ENCODE measurements at places on chromosomes 2 and 18. TPM values are rescaled to one million over a fixed set of nuclear protein-coding genes. Genes with fewer than 3 reads are reported as not detected.

GRCh38 chr2:77538031-77538430 is 15.9 kb upstream of the LRRTM4 start:
- DNase-seq, result no peak

DNA sequence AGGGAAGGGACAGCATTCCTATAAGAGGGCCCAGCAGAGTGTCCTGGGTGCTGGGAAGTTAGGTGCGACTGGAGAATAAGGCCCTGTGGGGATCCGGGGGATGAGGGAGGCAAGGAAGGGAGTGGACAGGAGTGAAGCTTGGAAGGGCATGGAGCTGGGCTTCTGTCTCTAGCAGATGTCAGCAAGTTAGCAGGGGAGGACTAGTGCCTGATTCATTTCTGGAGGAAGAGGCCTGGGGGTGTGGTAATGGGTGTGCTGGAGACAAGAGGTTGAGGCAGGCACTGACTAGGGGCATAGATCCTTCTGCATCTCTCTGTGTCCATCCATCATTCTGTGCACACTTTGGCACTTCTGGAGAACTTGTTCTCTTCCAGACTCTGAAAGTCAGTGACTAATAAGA is 134.7 kb downstream of the ACOXL start:
- DNase-seq, result no peak

- no peak for DNase-seq
These were observed 305.5 kb downstream of the IKZF2 start for GRCh38 chr2:212845941-212846340.

DNA sequence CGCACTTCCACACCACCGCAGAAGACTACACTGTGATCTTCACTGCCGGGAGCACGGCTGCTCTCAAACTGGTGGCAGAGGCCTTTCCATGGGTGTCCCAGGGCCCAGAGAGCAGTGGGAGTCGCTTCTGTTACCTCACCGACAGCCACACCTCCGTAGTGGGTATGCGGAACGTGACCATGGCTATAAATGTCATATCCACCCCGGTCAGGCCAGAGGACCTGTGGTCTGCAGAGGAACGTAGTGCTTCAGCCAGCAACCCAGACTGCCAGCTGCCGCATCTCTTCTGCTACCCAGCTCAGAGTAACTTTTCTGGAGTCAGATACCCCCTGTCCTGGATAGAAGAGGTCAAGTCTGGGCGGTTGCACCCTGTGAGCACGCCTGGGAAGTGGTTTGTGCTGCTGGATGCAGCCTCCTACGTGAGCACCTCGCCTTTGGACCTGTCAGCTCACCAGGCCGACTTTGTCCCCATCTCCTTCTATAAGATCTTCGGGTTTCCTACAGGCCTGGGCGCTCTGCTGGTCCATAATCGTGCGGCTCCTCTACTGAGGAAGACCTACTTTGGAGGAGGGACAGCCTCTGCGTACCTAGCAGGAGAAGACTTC is 12.5 kb downstream of the MOCOS start:
- DNase-seq, result no peak

DNA sequence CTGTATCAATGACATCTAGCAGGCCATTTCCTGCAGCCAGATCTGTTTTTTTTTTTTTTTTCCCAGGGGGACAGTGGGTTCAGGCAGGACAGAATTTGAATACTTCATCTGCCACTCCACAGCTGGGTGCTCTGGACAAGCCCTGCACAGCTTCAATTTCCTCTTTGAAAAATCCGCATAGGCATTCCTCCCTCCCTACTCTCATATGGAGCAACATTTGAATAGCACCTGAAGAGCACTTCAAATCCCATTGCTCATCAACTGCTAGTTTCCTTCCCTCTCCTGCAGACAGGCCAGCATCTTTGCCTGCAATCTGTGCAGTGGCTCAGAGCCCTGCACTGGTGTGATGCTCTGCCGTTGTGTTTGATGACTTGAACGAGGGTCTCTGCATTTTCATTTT is 326.3 kb downstream of the TSN start:
- DNase-seq, result peak; percentile 18

Gene NLRC4
- total RNA-seq, result not detected

DNA sequence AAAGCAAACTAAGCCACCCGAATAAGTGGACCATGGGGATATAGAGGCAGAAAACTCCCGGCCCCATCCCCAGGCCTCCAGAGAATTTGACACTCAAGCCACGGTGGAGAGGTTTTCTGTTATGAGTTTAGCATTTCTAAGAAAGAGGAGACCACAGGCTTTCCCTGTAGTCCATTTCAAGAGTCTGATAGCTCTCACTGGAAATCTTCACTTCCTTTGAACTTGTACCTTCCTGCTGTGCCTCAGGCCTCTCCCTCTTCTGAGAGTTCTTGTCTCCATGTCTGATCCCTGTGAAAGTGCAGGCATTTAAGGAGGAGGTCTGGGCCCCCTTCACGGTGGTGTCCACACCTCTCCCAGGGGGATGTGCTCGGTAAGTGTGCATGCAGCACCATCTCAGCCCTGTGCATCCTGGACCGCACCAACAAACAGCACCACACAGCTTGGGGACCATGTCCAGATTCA is 113.7 kb downstream of the BCL2 start:
- DNase-seq, result no peak

Gene NGEF
- total RNA-seq, result 5.4 TPM

DNA sequence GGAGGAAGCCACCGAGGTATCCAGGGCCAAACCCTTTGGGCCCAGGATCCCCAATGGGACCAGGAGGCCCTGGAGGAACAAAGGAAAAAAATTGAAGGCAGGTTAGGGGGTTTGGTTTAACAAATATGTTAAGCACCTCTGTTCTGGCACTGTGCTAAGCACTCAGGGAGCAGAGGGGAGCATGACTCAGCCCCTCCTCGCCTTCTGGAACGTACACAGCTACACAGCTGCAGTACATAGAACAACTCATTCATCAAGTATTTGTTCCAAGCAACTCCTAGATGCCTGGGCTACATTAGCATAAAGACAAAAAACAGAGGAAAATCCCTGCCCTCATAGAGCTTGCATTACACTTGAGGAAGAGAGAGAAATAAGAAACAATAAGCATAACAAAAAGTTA is 153.6 kb downstream of the COL4A4 start:
- DNase-seq, result no peak

Gene ALLC
- not detected for total RNA-seq

- DNase-seq, result no peak
These were observed 257.7 kb downstream of the MEIS1 start for GRCh38 chr2:66692521-66693054.

Gene PSMA8
- not detected for total RNA-seq

DNA sequence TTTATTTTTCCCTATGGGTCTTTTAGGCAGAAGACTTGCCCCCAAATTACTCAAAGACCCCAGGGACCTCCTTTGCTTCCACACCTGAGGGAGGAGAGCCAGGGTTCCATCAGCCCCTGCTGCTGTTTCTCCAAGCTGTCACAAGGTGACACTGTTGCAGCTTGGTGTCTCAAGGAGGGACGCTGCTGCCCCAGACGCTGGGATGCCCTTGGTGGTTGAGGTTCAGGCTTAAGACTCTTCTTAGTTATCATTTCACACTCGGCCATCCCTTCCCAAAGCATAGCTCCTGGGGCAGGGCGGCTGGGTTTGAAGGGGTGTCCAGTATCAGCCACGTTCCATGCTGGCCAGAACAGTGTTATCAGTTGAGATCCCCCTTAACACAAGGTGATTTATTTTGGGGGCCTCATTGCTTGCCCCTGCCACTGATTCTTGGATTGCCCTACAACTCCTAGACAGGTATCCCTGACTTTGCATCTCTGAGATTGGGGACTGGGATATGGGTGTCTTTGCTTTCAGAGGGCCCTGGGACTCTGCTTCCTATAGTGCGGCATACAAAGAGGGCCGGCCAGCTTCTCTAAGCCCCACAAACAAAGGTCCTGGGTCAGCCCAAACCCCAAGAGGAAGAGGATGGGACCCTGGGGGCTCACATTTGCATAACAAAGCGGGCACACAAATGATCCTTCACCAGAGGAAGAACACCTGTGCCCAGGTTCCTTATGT is 22.7 kb downstream of the GPR55 start:
- DNase-seq, result peak; percentile 89

DNA sequence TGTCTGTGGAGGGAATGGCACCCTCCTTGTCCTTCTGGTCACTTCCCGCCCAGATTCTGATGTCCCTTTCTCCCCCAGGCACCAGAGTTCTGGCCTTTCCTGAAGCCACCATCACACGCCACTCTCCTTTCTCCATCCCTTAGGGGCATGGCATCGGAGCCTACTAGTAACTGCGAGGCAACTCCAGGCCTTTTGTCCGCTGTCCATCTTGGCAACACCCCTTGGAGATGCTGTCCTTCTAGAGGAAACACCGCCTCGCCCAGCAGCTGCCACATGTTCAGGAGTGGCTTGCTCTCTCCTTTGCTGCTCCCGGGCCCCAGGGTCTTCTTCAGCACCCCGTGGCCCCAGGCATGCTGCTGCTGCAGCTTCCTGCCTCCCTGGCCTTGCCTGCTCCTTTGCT is 267.0 kb downstream of the SRBD1 start:
- no peak for DNase-seq

Gene ATF2
- 56.2 TPM for total RNA-seq

GRCh38 chr2:215677481-215677880 is 241.6 kb upstream of the FN1 start:
- DNase-seq, result no peak

GRCh38 chr2:36277146-36277808 is 78.3 kb upstream of the CRIM1 start:
- DNase-seq, result no peak

DNA sequence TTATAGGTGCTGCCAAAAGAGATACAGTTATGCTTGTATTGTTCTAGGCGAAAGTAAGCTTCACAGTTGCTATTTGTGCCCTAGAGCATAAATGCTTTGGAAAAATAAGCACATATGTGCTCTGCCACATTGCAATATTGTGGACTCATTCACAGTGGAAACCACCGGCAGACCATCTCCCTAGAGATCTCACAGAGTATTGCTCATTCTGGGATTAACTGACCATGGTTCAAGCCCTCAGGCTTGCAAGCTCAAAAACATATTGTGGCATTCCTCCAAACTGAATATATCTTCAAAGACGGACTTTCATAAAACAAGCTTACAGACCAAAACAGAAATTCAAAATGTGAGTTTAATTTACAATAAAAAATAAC is 158.2 kb upstream of the CCDC150 start:
- DNase-seq, result no peak

DNA sequence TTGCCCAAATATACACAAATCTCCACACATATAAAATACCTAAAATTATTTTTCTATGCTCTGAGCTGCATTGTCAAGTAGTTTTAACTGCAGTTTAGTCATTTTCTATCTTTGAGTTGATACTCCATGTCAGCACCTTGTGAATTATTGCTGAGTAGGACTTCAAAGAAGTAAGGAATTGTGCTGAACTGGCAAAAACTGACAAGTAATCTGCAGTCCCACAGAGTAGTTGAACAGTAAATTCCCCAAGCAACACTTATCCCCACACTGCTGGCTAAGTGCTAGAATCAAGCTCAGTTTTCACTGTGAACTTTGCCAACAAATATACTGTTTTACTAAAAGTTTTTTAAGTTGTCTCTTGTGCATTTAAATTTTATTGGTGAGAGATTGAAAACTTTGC is 141.8 kb upstream of the ST6GAL2 start:
- no peak for DNase-seq

DNA sequence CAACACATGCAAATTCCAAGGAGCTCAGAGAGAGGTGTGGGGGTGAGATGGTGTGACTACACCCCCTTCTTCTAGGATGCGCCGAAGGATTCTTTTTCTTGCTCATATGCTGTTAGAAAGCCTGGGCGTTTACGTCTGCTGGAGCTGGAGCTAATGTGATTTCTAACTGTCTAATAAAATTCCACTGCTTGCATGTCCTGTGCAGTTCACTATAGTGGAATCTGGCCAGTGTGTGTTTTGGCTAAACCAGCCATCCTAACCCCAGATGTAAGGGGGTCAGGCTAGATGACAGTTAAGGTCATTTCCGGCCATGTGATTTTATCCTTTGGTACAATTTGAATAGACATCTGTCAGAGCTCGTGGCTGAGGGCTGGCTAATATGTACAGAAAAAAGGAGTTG is 194.1 kb downstream of the PRKCE start:
- DNase-seq, result no peak

Measured in GM23338 (cell line).